ENCODE measurements at places on chromosomes 11 and 22.

DNA sequence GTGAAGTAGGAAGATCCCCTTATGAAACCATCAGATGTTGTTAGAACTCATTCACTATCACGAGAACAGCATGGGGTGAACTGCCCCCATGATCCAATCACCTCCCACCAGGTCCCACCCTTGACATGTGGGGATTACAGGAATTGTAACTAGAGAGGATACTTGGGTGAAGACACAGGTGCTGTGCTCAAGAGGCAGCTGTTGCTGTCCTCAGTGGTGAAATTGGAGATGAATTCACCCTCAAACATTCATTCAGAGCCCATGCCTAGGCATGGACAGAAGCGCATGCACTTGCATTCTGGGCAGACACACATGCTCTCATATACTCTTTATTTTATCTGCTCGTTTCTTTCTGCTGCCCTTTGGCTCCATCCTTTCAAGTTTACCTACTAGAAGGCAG, 385.0 kb downstream of the INSC start:
- DNase-seq, result no peak

GRCh38 chr22:37425800-37426705, 1.2 kb downstream of the ELFN2 start:
- no peak for DNase-seq

DNA sequence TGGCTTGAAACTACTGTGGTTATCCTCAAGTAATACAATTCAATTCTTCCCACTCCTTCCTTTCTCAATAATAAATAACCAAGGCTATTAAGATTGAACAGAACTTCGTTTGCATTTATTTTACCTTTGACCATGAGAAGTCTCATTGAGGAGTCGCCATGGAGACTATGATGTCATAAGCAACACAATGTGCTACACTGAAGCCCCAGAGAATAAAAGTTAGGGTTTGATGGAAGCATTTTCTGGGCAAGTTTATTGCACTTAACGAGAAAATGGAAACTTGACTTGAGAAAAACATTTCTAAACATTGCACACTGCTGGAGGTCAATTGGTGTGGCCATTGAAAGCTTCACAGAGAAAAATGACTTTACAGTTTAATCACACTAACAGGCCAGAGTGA, 121.5 kb downstream of the FAM76B start:
- DNase-seq, result no peak

DNA sequence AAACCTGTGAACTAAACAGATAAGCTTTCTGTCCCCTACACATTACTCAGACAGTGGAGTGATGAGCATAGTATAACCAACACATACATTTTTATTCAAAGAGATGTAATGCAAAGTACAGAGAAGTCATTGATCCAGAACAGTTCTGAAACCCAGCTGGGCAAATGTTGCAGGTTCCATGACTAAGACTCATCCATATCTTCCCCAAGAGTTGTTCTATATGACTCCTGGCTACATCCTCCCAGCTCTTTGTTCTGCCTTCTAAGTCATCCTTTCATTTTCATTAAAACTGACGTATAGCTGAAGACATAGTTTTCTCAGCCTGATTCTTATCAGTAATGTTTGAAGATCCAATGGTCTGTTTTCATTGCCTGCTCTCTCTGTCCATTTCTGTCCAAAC, 47.3 kb downstream of the PLAAT5 start:
- no peak for DNase-seq

DNA sequence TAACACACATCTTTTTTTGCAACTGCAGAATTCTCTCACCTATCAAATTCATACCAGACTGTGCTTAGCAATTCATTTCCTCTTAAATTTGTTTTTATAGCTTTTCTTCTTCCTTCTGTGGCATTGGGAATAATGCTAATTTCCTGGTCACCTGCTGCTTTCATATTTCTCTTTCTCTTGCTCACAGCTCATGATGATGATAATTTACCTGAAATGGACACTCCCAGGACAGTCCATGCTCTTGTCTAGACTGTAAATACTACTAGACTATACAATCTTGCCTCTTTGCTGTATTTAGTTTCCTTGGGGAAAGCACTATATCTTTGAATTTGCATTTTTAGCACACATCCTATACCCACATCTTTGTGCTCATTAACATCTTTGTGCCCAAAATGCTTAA, 15.5 kb downstream of the CASP5 start:
- DNase-seq, result no peak

- DNase-seq, result no peak
Observed at GRCh38 chr11:68506908-68507307, 46.4 kb downstream of the PPP6R3 start.

DNA sequence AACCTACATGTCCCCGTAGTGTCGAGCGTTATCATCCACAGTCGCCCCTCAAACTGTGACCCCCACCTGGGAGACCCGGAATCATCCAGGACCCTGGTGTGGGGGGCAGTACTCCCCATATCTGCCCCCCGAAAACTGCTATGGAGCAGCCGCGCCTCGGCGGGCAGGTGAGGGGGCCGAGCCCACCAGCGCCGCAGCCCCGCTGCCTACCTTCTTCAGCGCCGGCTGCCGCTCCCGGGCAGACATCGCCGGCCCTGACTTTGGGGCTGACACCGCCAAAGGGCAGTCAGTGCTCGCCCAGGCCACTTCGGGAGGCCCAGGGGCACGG, 825 bp downstream of the ARHGAP20 start:
- no peak for DNase-seq

GRCh38 chr22:20199906-20200305, 49.1 kb upstream of the CCDC188 start:
- no peak for DNase-seq

GRCh38 chr11:10641912-10642697, 51.5 kb downstream of the IRAG1 start:
- no peak for DNase-seq

DNA sequence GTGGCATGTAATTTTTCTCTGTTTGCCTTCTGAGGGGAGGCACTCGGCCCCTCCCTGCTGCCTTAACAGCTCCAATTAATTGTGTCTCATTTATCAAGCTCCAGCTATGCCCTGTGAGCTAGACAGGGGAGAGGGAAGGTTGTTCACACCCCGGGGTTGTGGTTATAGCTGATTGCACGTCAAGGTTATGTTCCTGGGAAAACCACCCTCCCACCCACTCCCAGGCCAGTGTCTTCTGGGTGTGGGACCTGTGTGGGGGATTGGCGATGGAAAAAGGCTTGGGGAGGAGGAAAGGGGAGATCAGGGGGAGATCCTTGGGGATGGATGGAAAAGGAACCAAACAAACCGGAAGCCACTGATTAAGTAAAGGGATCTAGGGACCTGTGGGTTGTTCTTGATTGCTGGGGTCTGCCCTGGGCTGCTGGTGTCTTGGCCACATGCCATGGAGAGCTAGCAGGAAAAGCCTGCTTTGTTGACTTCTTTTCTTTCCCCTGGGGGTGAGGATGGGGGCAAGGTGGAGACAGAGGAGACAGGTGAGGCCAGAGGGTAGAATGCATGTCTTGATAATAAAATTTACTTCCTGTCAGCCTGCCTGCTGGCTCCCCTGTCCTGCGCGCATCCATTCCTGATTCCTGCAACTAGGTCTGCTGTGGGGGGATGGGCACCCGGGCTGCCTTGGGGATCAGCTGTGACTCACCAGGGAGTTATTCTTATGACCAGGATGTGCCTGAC, 13.5 kb upstream of the SORL1-AS1 start:
- no peak for DNase-seq

GRCh38 chr11:69141742-69142141, 14.0 kb upstream of the SMIM38 start:
- DNase-seq, result no peak

GRCh38 chr22:39254789-39255298, 10.1 kb upstream of the PDGFB start:
- no peak for DNase-seq

- no peak for DNase-seq
Observed at GRCh38 chr22:44571566-44572413, 73.8 kb upstream of the RTL6 start.

GRCh38 chr11:34641456-34641855, 20.6 kb downstream of the EHF start:
- DNase-seq, result no peak

- no peak for DNase-seq
Observed at GRCh38 chr11:65866509-65867283, 5.9 kb downstream of the EFEMP2 start.

DNA sequence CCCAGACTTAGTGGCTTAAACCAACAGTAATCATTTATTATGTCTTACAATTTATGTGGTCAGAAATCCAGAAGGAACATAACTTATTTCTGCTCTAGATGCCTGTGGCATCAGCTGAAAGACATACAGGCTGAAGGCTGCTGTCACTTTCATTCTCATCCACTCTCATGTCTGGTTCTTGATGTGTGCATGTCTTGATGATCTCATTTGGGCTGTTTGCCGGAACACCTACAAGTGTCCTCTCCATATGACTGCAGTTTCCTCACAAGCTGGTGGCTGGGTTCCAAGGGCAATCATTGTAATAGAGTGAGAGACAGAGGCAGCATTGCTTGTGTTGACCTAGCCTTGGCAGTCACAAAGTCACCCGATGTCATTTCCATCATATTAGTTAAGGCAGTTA, 1375.9 kb upstream of the RAG2 start:
- DNase-seq, result no peak

DNA sequence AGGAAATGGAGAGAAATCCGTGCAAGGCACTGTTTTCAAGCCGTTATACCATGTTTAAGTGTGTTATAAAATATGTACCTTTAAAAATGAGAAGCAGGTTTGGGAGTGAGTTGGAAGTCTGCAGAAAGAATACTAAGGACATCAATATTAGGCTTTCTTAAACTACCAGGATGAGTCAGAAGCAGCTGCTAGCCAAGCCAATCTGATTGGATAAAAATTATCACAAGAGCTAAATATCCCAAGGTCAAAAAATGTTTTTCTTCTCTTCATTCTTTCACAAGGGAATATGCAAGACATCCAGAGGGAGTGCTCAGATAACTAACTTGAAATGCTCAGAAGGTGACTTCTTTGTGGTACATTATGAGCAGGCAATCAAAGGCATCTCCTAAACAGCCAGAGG, 19.3 kb upstream of the CKAP5 start:
- no peak for DNase-seq

DNA sequence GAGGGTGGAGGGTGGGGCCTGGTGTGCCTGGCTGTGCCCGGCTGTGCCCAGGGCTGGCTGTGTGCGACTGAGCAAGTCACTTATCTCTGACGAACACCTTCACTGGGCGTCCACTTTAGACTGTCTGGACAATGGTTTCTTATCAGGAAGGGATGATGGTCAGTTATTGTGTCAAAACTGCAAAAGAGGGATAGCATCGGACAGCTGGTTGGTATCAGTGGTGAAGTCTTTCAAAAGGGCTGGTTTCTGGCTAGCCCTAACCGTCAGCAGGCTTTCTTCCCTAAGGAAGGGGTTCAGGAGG, 4.1 kb upstream of the MGAT3 start:
- no peak for DNase-seq

- no peak for DNase-seq
Observed at GRCh38 chr11:58926695-58927094, 12.6 kb upstream of the GLYATL1 start.

DNA sequence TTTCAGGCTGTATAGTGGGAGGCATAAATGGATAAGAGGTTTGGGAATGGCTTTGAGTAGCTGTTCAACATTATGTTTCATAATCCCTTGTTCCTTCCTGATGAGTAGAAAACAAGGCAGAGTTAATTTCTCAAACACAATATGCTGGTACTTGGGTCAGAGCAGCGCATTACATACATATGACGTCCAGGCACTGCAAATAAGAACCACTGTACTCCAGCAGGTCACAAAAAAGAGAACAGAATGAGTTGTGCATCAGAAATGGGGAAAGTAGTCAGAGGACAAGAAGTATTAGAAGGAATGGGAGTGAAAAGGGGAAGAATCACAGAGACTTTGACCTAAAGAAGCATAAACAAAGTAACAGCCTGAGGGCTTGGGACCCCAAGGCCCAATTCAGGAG, 44.0 kb upstream of the RDX start:
- DNase-seq, result no peak

GRCh38 chr11:133987171-133987570, 30.4 kb upstream of the IGSF9B start:
- DNase-seq, result no peak

GRCh38 chr11:3128356-3129180, 36.5 kb downstream of the OSBPL5 start:
- no peak for DNase-seq

- DNase-seq, result no peak
Observed at GRCh38 chr11:16133867-16134266, 222.5 kb downstream of the SOX6 start.

- DNase-seq, result no peak
Observed at GRCh38 chr22:48410536-48410935, 1417.1 kb downstream of the BRD1 start.

- no peak for DNase-seq
Observed at GRCh38 chr11:67700548-67701262, 26.3 kb upstream of the ALDH3B2 start.

- DNase-seq, result no peak
Observed at GRCh38 chr22:27850000-27850521, 48.5 kb upstream of the MN1 start.

DNA sequence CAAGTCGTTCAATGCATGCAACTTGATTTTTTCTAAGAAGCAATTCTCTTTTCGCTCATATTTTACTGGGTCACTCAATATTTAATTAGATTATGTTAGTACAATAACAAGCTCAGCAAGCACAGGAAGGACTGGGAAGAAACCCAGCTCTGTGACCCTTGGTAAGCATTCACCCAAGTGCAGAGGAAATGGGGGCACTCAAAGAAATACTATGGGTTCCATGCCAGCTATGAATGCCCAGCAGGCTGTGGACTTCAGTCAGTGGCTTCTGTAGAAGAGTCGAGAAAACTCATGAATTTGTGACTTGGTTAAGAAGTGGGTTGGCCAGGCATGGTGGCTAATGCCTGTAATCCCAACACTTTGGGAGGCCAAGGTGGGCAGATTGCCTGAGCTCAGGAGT, 123.6 kb downstream of the GALNT18 start:
- DNase-seq, result no peak

DNA sequence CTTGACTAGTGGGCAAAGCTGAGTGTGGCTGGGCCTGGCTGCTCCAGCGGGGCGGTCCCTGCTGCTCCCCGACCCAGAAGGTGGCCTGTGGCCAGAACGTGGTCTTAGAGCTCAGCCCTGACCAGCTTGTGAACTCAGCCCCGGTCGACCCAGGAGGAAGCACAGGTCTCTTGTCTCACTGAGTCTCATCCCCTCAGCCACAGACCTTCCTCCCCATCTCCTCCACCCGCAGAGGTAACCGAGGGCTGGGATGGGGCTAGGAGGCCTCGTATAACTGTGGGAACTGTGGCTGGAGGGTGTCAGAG, 546.2 kb upstream of the B3GAT1 start:
- no peak for DNase-seq

Measured in AML-193 (cell line).